ENCODE measurements at places on chromosomes 5 and 9.

- no peak for DNase-seq
Measured at GRCh38 chr5:142016556-142016955, 3.7 kb upstream of the GNPDA1 start.

- DNase-seq: no peak
Measured at GRCh38 chr9:2601785-2602378, 19.7 kb upstream of the VLDLR start.

DNA sequence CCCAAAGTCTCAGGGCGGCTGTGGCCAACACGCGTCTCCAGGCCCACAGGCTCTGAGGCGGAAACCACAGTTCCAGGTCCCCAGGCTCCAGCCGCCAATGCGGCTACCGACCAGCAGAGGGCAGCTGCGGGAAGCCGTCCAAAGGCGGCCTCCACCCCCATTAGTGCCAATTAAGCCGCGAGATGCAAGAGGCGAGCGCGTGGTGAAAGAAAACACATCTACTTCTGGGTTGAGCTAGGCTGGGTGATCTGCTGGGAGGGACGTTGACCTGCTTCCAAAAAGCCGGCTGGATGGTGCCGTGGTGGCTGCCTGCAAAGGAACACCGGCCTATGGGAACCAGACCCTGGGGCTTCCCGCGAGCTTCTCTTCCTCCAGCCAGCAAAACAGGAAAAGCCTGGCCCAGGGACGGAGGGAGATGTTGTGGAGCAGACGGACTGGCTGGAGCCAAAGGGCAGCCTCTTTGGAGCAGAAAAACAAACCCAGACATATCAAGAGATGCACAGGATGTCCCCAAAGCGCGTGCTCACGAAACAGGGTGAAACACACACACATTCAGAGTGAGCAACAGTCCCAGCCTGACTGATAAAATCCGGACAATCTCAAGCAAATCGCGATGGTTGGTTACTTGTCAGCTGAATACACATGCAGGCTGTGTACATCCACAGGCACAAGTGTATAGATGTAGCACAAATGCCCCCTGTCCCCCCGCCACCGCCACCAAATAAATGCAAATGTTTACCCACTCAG lies 187.1 kb upstream of the BRINP1 start:
- DNase-seq: no peak

DNA sequence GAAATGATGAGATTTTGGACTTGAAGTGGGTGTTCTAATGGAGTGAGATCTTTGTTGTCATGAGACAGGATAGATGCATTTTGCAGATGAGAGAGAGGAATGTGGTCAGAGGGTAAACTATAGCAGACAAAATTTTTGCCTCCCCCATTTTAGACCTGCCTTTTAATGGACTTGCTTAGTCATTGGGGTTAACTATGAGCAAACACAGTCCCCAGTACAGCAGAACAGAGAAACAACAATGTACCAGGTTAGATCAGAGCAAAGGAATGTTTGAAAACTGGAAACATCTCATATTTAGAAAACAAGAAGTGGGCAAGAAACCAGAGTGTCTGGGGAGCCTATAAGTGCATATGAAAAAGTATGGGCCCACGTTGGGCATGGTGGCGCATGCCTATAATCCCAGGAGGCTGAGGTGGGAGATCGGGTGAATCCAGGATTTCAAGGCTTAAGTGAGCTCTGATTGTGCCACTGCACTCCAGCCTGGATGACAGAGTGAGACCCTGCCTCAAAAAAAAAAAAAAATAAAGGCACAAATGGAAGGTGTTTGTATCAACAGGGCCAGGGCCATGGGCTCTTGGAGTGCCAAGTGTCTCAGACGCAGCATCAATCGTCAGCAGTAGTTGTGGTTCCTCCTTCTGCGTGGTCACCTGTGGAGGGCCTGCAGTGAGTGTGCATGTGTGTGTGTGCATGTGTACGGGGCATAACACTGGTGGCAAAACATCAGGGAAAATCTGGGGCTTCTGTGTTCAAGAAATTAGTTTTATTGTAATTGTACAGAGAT lies 214.4 kb upstream of the S1PR3 start:
- DNase-seq: no peak

DNA sequence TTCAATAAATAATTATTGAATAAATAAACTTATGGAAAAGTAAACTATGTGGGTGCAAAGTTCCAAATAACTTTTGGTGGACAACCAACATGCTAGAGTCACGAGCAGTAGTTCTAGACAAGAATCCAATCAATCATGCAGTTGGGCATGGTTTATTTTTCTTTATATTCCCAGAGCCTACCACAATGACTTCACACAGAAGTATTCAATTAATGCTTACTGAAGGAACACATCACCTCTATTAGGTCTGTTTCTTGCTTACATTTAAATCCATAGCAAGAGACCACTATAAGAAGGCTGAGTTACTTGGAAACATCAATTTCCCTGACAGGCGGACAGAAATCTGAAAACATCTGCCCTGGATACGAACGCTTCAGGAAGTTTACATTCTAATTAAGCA lies 214.2 kb downstream of the TMEM232 start:
- no peak for DNase-seq

DNA sequence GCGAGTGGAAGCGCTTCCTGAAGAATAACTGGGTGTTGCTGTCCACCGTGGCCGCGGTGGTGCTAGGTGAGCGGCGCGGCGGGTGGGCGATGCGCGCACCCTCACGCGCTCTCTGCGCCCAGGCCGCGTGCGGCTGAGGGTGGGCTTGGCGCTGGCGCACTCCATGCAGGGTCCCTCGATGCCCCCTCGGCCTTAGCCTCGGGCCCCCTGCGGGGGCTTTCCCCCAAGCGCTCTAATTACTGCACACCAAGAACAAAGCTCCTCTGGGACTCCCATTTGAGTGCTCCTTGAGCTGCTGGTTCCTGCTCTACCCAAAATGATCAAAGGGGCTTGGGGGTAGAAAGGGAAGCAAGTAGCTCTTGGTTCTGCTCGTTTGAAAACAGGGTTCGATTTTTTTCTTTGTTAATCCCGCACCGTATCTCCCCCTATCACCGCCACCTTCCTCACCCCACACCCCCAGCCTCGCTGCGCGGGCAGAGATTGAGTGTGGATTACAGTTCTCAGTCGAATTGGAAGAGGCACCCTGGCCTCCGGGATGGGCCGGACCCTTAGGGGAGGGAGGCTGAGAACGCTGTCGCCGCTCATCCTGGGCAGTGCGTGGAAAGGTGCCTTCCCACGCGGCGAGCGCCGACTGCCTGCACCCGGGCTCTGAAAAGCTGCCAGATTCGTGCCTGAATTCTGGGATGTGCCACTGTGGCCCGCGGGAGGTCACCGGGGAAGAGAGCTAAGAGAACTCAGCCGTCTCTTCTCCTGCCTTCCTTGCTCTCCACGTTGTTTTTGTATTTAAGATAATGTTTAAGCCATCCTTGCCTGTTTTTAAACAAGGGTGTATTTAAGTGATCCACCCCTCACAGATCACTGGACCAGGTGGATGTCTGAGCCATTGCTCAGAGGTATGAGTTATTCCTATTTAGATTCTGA lies 697 bp downstream of the SLC1A1 start:
- no peak for DNase-seq

- DNase-seq: no peak
Measured at GRCh38 chr9:136353088-136353487, 10.5 kb downstream of the DNLZ start.

DNA sequence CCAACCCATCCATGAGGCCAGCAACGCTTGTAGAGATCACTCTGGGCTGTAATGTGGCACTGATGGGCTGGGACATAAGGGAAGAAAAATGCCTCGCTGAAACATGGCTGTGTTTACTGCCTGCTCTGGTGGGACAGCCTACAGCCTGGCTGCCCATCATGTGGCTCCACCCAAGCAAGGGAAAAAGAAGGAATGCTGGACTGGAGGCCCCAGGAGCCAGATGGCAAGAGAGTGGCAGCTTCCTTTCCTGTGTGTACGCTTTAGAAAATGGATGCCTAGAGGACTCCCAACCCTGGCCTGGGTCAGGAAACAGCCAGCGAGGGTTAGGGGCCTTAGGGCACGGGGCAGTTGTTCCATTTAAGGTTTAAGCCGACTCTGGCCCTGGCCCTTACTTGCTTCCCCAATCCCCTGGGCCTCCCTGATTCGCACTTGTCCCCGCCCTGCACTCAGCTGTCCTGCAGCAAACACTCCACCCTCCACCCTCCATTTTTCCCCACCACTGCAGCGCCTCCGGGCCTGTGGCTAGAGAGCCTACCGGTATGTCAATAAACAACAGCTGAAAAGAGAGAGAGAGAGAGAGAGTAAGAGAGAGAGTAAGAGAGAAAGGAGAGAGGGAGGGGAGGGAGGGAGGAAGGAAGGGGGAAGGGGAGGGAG lies 819.4 kb downstream of the SEMA5A start:
- DNase-seq: no peak

- DNase-seq: no peak
Measured at GRCh38 chr5:119366540-119366881, 10.7 kb downstream of the TNFAIP8 start.

DNA sequence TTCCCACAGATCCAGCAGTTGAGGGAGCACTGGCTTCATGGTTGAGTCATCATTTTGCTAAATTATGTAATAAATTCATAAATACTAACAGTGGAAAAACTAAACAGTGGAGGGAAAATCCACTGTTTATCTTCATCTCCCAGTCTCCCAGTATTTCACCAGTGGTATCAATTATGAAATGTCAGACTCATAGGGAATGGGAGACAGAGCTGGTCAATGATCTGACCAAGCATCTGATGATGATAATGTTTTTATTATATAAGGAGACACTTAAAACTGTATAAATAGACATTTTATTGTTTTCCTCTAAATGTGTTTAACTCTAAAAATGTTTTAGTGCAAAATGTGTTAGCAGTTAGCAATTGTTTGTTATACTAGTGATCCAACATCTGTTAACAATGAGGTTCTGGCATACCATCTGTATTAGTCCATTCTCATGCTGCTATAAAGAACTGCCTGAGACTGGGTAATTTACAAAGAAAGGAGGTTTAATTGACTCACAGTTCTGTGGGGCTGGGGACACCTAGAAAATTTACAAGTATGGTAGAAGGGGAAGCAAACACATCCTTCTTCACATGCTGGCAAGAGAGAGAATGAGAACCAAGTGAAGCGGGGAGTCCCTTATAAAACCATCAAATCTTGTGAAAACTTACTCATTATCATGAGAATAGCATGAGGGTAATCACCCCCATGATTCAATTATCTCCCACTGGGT lies 11.8 kb upstream of the REEP5 start:
- no peak for DNase-seq

DNA sequence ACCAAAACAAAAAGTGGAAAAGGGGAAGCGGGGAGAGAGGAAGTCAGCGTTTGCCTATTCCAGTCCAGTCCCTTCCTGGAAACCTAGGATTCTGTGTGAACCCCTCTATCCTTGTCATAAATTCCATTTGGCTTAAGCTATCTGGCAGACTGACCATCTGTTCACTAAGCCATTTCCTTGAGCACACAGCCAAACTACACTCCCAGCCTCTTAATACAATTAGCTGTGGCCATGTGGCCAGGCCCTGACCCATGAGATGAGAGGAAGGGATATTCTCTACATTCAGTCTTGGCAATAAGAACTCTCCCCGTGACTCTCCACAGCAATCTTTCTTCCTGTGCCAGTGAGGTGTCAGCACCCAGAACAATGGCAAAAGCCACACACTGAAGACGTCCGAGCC lies 424.8 kb downstream of the TLE1 start:
- DNase-seq: no peak

DNA sequence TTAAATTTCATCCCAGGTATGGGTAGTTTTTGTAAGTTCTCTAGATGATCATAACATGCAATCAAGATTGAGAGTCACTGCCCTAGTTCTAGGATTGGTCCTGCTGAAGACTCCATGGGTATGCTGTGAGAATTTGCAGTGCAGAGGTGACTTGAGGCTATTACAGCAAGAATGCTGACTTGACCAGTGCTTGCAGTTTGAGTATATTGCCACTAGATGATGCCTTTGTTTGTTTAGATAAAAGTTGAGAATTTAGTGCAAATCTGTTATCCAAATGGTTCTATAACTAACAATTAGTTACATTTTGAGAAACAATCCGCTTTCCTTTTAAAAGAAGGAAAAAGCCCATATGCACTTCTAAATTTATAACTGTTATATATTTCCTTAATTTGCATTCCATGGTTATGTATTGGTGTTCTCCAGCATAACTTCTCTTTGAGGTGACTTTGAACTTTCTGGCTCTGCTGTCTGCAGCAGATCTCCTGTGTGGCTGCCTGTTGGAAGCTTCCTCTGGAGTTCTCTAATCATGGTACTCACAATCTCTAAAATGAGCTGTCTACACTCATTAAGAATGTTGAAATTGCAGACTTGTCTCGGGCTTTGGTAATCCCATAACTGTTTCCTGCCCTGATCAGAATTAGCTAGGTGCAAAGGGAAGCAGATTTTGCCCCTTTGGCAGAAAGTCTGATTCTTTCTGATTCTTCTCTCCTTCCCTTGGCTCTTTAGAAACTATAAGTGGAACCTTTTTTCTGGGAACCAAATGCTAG lies 24.9 kb downstream of the MELK start:
- no peak for DNase-seq

Data from esophagus squamous epithelium (tissue), 5 donors.